Stimulated activated CD4-positive, alpha-beta T cell treated with anti-CD3 and anti-CD28 coated beads, Interleukin-2, amount 100 ng/mL, for 48 hours (primary cell): ENCODE measurements at places on chromosomes 13 and 19.

GRCh38 chr13:110563463-110563774, 1.9 kb upstream of the RAB20 start:
- DNase-seq = no peak

GRCh38 chr13:28822801-28823200, 2.7 kb downstream of the MTUS2 start:
- no peak for DNase-seq

GRCh38 chr19:54287456-54287855, 6.5 kb upstream of the LILRB2 start:
- DNase-seq = no peak

DNA sequence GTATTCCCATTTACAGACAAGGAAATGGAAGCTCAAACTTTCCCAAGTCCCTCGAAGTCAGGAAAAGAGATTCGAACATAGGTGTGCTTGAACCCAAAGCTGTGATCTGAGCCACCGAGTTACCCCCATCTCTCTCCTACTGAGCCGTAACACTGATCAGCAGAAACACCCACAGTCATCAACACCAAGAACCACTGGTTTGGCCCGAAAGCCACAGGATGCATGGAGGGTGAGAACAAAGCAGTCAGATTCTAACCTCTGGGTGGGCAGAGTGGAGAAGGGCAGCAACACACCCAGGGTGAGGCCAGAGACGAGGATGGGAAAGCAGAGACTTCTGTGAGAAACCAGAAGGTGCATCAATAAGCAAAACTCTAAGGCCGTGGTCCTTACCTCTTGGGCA, 27.7 kb upstream of the POU2F2 start:
- DNase-seq = no peak

DNA sequence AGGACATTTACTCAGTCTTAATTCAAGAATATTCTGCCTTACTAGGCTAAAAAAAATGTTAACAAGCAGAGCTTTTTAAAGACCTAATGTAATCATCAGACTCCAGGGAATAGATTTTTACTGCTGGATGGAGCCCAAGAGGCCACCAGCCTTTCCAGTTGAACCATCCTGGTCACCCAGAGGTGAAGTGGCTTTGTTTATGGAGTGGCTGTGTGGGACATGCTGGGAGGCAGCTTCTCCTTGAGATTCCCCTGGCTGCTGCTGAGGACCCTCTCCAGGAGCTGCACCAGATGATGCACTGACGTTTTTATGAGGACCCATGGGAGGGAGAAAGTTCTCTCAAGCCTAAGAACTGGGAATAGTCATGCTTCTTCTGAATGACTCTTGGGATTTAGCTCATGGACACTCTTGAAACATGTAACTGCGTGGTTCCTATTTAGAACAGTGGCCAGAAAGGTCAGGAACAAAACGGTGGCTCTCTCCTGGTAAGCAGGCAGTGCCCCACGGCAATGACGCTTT, 205.9 kb upstream of the MIR17HG start:
- DNase-seq = no peak

GRCh38 chr19:13079542-13079986, 23.1 kb downstream of the LYL1 start:
- no peak for DNase-seq

DNA sequence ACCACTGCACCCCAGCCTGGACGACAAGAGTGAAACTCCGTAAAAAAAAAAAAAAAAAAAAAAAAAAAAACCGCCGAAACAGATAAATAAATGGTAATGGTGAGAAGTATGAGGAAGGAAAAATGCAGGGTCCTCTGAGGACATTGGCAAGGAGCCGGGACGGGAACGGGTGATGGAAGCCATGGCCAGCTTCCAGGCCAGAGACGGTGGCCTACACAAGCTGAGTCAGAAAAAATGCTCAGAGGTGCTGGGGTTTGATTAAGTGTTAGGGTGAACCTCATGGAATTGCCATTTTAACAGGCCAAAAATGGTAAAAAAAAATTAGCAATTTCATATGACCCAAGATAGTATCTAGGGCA, 866 bp upstream of the ZSWIM4 start:
- no peak for DNase-seq

- no peak for DNase-seq
Observed at GRCh38 chr19:33988601-33989000, 183.7 kb upstream of the LSM14A start.

DNA sequence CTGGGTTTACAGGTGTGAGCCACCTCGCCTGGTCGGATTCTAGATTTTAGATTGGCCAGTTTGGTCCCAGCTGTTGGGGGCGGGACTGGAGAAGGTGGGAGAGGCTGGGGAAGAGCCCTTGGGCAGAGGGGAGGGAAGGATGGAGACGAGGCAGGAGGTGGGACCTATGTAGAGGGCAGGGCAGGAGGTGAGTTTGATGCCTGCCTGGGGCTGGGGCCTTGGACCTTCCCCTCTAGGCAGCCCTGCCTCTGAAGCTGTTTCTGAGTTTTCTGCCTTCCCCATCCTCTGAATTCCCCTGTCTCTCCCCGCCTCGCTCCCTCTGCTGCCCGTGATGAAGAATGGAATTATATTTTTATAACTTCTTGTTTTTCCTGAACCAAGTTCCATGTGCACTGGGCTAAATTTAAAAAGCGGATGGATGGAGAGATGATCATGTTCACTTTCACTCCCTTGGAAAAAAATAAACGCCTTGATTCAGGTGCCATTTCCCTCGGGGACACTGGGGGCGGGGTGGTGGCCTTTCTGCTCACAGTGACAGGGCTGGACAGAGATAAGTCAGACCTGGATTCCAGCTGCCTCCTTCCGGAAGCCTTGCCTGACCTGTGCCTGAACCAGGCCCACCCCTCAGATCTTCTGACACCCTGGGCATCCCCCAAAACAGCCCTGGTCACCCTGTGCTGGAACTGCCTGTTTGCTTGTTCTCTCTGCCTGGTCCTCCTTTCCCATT, 16.5 kb upstream of the TNFAIP8L1 start:
- no peak for DNase-seq

DNA sequence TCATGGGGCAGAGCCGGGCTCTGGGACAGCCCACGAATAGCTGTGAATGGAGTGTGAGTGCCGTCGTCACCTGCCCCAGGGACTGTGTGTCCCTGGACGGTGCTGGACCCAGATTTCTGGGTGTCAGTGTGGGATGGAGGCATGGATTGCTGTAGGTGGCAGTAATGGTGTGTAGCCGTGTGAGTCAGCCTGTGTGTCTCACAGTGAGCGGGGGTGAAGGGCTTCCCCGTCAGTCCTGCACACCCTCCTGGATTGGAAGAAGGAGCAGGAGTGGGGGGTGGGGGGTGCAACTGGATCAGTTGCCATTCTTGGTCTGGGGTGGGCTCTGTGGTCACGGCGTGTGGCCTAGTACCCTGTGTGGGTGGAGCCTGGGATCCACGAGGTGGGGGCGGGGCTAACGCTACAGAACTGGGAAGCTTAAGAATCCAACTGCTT, 6.5 kb upstream of the LTBP4 start:
- no peak for DNase-seq

GRCh38 chr19:17554968-17555479, 425 bp upstream of the COLGALT1 start:
- no peak for DNase-seq

DNA sequence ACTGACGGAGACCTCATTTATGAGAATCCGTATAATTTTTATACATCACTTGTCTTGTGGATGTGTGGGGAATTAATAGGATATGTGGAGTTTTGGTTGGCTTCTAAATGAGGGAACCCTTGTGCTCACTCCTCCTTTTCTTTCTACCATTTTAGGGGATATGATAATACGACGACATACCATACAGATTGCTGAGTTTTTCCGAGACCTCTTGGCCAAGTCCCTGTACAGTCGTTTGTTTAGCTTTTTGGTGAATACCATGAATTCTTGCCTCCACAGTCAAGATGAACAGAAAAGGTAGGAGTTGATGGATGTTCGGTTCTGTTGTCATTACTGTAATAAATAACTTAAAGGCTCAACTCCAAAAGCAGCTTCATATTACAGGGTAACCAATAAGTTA, 335.2 kb downstream of the MYO16 start:
- no peak for DNase-seq

- no peak for DNase-seq
Observed at GRCh38 chr13:49220036-49220855, at the start of gene MLNR. TSS of gene MLNR (plus strand) at chr13:49220338. CDS start at chr13:49220338, 0 bp downstream.

DNA sequence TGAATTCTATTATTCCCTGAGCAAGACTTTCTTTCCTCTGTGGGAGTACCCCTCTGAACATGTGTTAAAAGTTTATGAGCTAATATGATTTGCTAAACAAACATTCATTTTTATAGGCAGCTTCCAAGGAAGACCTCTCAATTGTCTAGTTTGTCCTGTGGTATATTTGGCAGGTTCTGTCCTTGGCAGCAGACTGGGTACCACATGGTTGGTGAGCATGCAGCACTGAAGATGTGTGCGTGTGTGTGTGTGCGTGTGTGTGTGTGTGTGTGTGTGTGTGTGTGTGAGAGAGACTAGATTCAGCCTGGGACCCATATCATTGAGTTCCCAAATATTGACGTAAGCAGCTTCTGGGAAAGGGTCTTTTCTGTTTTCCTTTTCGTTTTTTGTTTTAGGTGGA, 24.0 kb downstream of the FGF9 start:
- DNase-seq = no peak

GRCh38 chr13:34772206-34772605, 169.9 kb upstream of the NBEA start:
- no peak for DNase-seq

DNA sequence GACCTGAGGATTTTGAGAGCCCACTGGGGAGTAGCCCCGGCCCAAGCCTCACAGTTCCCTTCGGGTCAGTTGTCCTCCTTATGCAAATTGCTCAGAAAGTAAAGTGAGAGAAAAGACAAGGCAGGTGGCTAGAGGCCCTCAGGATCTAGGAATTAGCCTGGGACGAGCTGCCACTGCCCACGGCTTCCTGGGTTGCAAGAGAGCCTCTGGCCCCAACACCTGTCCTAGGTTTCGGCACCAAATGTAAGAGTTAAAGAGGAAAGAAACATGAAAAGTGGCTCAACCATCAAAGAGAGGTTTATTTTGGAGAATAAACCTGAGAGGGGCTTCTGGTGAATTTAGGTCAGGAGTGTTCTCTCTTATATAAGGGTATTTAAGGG, 25.6 kb downstream of the TMEM255B start:
- DNase-seq = no peak

DNA sequence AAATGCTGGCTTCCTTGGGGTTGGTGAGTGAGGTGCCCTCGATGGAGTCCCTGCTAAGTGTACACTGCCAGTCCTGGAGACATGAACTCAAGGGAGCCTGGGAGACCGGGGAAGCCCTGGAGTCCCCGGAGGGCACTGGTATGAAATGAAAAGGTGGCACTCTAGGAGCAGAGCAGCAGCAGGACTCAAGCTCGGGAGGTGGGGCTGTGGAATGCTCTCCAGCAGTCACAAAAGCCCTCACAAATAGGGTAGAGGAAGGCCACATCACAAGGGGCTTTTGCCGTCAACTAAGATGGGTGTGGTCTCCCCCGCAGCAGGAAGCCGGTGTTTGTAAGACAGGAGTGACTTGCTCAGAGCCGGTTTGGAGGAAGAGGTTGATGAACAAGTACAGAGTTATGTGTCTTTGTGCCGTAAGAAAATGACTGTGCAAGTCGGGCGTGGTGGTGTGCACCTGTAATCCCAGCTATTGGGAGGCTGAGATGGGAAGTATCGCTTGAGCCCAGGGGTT, 19.3 kb downstream of the CCNE1 start:
- DNase-seq = peak; percentile 39

DNA sequence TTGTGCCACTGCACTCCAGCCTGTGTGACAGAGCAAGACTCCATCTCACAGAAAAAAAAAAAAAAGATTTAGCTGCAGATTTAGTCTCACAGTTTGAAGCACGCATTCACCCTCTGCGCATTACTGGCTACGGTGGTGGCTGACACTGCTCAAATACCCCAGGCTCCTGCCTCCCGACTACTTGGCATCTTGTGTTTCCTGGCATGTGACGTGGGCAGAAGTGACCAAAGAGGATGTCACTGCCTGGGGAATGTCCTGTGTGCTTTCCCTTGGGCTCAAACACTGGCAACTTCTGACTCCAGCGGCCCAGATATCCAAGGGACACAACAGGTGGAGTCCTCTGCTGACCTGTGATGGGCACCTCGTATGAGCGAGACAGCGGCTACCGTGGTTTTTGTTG, 24.7 kb upstream of the EIF3G start:
- DNase-seq = no peak

DNA sequence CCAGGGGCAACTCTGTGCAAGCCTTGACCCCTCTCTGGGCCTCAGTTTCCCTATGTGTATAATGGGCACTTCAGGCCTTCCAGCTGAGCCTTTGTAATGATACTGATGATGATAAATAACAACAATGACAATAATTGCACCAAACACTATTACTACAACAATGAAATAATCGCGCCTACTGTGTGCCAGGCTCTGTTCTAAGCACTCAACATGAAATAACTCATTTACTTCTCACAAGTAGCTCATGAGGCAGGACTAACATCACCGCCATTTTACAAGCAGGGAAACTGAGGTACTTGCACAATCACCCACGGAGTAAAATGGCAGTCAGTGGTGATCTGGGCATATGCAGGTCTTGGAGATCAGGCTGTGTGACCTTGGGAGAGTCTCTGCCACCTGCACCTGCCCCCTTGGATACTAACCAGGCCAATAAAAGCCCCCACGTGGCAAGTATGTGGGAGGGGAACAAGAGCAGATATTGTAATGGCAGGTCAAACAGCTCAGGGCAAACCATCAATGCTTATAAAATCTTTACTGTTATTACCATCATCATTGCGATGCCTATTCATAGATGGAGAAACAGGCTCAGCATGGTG, 540 bp upstream of the ANGPTL8 start:
- no peak for DNase-seq

GRCh38 chr19:3024870-3025548, 4.1 kb downstream of the TLE2 start:
- no peak for DNase-seq

GRCh38 chr19:51224163-51224641, 678 bp upstream of the CD33 start:
- no peak for DNase-seq

GRCh38 chr19:28386066-28386465, 826.9 kb downstream of the UQCRFS1 start:
- no peak for DNase-seq

GRCh38 chr19:28665748-28666147, 547.2 kb downstream of the UQCRFS1 start:
- no peak for DNase-seq

GRCh38 chr13:74678308-74678965, 544.2 kb upstream of the KLF12 start:
- no peak for DNase-seq

DNA sequence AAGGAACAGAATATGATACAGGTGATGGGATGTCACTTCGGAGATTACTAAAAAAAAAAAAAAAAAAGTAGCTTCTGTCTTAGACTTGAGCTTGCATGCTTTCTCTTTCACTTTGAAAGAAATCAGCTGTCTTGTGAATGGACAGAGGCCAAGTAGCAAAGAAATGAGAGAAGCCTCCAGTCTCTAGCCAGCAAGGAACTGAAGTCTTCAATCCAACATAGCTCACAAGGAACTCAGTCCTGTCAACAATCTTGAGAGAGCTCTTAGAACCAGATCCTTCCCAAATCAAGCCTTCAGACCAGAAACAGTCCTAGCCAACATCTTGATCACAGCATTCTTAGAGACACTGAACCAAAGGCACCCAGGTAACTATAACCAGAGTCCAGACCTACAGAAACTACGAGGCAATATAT, 7.7 kb downstream of the N4BP2L2 start:
- no peak for DNase-seq
